ENCODE measurements at places on chromosomes 12 and 14. TPM values are rescaled to one million over a fixed set of nuclear protein-coding genes. Genes with fewer than 3 reads are reported as not detected.

POTEM gene
- not detected for total RNA-seq

DENND5B gene
- 8.4 TPM for total RNA-seq

PLEKHG3 gene
- 6.2 TPM for total RNA-seq

KRT78 gene
- total RNA-seq, result not detected

OR11H6 gene
- total RNA-seq, result not detected

SOCS2 gene
- 9.2 TPM for total RNA-seq

CLEC2A gene
- 5.6 TPM for total RNA-seq

CCER1 gene
- total RNA-seq, result not detected

PPFIA2 gene
- total RNA-seq, result 0.08 TPM

NKX2-1 gene
- not detected for total RNA-seq

TRPV4 gene
- 1.6 TPM for total RNA-seq

All from smooth muscle cell of the coronary artery (primary cell).